ENCODE measurements at places on chromosomes 4 and X.

- no peak for DNase-seq
Measured at GRCh38 chrX:48498374-48498809, 10.4 kb upstream of the PORCN start.

DNA sequence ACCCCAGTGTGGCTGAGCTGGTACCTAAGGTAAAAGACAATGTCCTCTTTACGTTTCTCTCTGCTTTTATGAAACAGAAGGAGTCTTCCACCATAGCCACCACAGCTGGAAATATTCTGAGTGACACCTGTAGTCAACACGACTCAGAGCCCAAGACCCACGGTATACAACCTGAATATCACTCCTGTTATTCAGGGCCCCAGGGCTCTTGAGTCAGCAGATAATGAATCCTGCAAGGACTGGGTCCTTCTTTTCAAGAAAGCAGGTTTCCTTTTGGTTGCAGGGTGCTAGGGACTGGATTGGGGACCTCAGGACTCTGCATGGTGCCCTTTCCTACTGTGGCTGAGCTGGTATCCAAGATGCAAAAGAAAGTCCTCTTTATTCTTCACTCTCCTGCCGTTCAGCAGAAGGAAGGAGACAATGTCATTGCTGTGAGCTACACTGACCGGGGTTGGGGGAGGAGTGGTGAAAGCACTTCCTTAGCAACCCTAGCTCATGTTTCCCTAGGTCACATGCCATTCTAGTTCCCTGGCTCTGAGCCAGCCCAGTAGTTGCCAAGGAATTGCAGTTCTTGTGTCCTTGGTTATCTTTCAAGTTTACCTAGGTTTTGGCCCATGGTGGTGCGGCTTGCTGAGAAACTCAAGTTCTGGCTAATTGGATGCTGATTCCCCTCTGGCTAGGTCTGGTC lies 23.7 kb upstream of the UNC5C start:
- DNase-seq: no peak

- DNase-seq: no peak
Measured at GRCh38 chrX:150478496-150479492, 89.6 kb upstream of the MTM1 start.

- DNase-seq: no peak
Measured at GRCh38 chrX:119694601-119695534, 1.9 kb upstream of the SEPTIN6 start.

- no peak for DNase-seq
Measured at GRCh38 chr4:88792268-88792781, 94.7 kb upstream of the NAP1L5 start.
